ENCODE measurements at places on chromosomes 2 and 18.

DNA sequence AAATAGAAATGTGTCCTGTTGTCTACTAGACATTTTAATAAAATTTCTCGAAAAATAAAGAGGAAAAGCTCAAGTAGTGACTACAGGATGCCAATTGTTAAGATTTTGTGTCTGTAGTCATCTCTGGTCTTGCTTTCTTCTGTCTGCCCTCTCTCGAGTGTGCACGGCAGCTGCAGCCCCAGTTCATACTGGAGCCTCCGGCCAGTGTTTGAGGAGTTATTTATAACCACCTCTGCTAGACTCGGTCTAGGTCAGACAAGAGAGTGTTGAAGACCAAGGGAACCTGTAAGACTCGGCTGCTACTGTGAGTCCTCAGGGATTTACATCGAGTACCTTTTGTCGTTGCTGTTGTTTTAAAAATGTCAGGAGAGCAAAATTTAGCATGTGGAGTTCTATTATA lies 810.1 kb upstream of the POU3F3 start:
- DNase-seq = no peak

GRCh38 chr2:117686699-117687098 lies 127.8 kb upstream of the DDX18 start:
- DNase-seq = no peak

GRCh38 chr2:40103163-40103562 lies 324.1 kb upstream of the THUMPD2 start:
- no peak for DNase-seq

DNA sequence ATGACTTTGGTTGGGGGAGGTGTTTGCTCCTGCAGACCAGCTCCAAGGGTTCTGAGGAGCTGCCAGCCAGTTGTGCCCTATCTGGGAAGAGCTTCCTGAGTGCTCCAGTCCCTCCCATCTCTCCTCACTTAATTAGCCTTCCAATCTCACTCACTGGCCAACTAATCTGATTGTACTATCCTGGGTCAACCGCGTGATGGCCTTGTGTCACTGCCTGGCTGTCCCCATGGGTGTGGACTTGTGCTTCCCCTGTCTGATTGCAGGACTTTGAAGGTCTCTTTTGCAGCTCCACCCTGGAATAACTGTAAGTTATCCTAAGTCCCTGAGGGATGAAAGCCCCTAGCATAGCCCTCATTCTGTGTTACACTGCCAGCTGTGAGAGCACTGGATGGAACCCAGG lies 65.0 kb downstream of the SLC4A5 start:
- DNase-seq = no peak

GRCh38 chr2:15816674-15817406 lies 123.5 kb upstream of the MYCN start:
- no peak for DNase-seq

DNA sequence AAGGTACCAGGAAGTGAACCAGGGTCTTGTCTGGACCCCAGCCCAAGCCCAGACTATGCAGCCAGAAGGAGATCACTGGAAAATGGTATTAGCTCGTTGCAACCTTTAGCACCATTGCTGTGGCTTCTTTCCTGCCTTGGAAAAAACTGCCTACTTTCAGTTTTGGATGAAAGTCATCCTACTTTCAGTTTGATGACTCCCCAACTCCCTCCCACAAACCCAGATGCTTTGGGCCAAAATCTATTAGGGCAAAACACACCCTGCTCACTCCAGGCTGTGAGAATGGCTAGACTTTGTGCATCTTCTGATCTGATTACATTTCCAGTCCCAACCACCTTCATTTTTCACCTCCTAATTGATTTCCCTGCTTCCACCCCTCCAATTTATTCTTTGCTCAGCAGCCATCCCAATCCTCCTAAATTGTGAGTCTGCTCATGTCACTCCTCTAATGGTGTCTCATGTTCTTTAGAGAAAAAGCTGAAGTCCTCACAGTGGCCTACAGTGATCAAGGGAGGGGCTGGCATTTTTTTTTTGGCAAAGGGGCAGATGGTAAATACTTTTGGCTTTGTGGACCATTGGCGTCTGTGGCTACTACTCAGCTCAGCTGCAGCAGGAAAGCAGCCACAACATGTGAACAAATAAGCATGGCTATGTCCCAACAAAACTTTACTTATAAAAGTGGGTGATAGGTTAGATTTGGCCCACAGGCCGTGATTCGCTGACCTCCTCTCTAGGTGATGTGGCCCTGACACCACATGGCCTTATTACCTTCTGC lies 368.7 kb downstream of the SLC4A3 start:
- DNase-seq = no peak

DNA sequence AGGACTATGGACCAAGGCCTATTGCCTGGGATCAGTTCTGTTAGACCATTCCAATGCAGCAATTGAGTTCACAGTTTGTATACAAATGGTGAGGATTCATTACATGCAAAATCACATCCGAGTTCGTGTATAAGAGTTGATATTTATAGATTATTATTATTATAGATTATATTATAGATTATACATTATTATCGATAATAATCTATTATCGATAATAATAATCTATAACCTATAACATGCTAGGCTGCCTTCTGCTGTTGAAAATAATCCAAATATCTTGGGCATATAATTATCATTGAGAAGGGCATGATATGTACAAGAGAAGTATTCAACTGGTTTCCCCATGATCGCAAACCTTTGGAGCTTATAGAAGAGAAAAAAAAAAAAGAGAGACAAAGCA lies 135.7 kb downstream of the DPP4 start:
- DNase-seq = no peak

GRCh38 chr2:8534729-8535468 lies 147.0 kb upstream of the ID2 start:
- no peak for DNase-seq

GRCh38 chr18:65754121-65754520 lies 3.3 kb downstream of the CDH7 start:
- no peak for DNase-seq

DNA sequence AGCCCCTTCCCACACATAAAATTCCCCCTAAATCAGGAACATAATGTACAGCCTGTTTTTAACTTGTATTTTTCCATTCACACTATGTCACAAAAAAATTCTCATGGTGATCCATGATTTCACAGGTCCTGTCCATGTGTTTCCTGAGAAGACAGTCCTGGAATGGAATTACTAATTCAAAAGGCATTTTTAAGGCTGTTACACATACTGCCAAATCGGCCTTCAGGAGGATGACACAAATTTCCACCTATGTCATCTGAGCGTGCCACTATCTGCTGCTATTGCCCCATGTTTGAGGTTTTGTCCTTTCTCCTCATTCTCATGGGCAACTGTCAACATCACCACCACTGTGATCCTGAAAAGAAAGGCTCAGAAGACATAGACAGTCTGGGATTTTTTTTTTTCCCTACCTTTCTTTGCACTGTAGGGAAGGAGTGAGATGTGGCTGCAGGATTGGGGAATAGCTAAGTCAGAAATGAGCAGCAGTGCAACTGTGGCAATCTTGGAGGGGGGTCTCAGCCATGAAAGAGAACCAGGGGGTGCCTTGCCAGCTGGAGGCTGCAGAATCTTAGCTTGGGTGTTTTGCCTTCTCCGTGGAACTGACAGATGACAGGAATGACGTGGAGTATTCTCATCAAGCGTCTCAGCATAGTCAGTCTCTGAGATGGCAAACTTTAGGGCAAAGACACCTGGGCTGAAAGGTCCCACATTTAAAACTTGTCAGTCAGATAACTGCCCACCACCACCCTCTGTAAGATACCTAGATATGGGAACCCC lies 73.4 kb downstream of the MARCHF4 start:
- no peak for DNase-seq

DNA sequence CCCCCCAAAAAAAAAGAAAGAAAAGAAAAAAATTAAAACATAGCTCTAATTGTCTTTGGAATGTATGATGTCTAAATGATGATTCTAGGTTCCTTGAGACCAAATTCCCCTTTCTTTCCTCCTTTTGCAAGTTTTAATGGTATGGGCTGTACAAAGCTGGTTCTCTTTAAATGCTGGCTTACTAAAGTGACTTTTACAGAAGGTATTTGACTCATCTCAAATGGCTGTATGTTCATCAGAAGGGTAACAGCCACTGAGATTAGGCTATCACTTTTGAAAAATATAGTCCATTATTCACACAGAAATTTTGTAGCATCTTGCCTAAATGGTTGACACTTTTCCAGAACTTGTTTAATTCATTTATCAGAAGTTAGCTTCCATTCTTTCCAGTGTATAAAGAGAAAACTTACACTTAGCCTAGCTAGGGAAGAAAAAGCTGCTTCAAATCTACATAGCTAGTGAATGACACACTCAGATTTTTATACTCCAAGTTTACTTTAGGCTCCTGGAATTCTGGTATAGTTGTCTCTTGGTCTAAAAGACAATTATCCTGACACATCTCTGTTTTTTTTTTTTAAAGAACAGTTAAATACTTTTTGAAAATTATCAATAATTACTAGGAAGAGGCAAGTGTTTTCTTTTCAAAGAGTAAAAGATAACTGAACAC lies 622.6 kb downstream of the LRP1B start:
- DNase-seq = no peak

DNA sequence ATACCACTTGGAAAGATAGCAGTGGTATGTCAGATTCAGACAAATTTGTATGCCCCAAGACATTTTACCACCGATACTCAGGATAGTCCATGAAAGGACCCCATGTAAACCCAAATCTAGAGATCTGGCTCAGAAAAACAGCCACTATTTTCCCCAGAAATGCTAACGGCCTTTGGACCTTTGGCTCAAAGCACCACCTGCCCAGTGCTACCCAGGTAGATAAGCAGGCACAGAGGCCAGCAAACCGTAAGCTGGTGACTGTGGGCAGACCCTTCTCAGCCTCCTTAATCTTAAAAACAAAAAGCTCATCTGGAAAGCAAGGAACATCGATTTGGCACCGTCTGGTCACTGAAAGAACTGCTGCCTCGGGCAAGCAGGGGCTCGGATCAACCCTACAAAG lies 61.4 kb upstream of the GREB1L start:
- DNase-seq = no peak
